ENCODE measurements at places on chromosomes 3 and 15.

DNA sequence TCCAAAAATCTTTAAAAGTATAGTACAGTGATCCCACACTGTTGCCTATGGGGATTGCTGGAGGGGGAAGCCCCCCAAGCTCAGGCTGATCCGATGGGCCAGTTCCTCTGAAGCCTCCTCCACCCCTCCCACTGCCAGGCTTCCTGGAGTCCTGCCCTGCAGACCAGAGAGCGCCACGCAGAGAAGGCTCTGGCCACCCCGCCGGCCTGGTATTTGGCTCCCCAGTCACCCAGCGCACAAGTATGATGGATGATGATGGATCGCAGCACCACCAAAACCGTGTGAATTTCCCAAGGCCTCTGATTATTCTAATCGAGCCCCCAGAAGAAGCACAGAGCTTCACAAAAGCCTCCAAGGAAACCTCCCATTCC, 259.0 kb downstream of the MECOM start:
- no peak for DNase-seq

DNA sequence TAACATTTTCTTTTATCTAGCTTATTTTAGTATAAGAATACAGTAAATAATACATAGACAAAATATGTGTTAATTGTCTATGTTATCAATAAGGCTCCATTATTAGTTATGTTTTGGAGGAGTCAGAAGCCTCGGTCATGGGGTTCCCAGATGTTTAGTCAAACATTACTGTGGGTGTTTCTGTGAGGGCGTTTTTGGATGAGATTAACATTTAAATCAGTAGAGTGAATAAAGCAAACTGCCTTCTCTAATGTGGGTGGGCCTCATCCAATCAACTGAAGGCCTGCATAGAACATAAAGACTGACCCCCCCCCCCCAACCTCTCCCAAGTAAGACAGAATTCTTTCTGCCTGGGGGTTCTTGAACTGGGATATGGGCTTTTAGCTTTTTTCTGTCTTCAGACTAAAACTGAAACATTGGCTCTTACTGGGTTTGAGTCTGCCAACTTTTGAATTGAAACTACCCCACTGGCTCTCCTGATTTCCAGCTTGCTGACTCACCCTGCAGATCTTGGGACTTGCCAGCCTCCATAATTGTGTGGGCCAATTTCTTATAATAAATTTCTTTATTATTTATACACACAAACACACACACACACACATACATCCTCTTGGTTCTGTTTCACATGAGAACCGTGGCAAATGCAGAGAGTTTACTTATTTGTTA, 192.0 kb downstream of the TPRG1 start:
- DNase-seq = no peak

DNA sequence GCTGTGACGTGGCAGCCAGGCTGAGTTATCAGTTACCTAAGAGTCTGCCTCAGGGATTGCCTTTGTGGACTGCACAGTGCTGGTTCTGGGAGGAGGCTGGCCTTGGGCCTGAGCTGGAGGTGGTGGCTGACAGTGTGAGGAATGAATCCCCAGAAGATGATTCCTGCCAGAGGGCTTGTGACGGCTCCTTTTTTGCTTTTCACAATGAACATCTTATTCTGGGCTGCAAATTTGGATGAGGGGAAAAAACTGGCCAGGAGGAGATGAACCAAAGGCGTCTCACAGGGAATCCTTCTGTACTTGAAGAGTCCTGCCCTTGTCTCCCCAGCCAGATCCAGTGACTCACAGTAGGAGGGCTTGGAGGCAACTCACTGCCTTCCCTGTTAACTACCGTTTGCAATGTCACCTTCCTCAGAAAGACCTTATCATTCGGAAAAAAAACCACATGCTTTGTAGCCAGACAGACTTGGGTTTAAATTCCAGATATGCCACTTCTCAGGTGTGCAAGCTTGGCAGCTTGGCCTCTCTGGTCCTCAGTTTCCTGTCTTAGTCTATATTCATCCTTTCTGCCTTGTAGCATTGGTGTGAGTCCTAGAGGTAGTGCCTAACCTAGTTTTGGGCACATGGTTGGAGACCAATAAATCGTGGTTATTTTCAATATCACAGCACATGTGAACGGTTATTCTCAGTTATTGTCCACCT, 19.1 kb downstream of the ST6GAL1 start:
- no peak for DNase-seq

DNA sequence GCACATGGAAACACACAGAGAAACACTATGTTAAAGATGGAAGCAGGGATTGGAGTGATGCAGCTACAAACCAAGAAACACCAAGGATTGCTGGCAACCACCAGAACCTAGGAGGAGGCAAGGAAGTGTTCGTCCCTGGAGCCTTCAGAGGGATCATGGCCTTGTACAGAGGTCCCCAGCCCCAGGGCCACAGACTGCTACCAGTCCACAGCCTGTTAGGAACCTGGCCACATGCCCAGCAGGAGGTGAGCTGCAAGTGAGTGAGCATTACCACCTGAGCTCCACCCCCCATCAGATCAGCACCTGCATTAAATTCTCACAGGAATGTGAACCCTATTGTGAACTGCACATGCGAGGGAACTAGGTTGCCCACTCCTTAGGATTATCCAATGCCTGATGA, 505.7 kb upstream of the MDFIC2 start:
- DNase-seq = no peak

DNA sequence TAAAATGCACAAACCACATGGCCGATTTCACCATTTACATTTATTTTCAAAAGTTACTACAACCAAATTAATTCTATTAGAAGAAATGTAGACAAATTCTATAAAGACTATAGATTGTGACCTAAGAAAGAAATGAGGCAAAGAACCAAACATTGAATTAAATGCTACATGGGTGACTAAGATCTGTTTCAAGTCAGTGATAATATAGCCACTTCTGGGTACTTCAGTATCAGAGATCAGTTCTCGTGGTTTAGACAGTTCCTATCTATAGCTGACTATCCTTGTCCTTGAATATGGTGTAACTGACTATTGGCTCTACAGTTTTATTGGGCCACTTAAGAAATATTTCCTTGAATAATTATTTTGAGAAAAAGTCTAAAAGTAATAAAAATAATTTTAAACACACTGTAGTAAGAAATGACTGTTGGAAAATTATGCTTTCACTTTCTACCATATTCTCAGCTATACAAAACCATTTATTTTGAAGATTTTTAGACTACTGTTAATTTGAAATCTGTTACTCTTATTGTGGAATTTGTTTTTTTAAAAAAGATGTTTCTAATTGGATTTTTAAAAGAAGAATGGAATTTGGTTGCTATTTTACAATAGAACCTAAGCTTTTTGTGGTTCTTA, 14.1 kb downstream of the KCNMB3 start:
- no peak for DNase-seq

- DNase-seq = no peak
Observed at GRCh38 chr3:161035711-161036110, 69.4 kb downstream of the B3GALNT1 start.

DNA sequence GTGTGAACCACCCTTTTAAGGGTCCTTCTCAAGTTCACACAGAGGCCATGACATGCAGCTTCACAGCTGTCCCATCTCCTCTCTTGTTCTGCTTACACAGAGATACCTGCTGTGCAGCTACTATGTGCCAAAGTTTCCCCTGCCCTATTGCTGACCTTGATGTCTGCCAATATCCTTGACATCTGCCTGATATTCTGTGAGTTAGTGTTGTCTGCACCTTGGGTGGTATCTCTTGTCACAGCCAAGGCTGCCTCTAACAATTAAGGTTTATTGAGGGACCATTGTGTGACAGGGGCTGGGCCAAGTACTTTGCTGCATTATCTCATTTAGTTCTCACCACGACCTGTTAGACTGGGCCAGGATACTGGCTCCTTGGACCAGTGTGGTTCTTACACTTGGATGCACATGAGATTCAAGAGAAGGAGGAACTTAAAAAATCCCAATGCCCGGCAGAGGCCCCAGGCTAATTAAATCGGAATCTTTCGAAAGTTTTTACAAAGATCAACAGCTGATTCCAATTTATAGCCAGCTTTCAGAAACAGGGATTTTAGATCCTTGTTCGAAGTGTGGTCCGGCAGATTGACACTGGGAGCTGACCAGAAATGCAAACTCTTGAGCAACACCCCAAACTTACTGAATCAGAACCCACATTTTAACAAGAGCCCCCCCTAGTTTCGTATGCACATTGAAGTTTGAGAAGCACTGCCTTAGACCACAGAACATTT, 178.6 kb downstream of the SATB1 start:
- no peak for DNase-seq

- no peak for DNase-seq
Observed at GRCh38 chr3:175155172-175155571, 296.0 kb downstream of the NAALADL2 start.
